Mammary epithelial cell (primary cell): ENCODE measurements at places on chromosomes 3 and 15. TPM values are rescaled to one million over a fixed set of nuclear protein-coding genes. Genes with fewer than 3 reads are reported as not detected.

DNA sequence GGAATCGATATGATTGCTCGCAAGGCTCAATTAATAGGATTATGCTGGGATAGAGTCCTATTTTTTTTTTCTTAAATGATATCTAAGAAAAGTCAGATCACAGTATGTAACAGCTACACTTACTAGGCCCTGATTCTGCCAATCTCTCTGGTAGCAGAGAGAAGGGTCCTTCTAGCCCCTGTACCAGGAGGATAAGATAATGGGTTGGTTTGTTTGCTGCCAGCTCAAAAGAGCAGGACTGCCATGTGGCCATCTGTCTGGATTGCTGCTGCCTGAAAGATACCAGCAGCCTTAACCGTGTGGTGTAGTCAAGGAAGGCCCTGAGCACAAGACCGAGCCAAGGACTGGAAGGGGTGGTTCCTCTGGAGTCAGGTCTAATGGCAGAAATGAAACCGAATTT lies 236.4 kb downstream of the KLF13 start:
- no peak for DNase-seq

DNA sequence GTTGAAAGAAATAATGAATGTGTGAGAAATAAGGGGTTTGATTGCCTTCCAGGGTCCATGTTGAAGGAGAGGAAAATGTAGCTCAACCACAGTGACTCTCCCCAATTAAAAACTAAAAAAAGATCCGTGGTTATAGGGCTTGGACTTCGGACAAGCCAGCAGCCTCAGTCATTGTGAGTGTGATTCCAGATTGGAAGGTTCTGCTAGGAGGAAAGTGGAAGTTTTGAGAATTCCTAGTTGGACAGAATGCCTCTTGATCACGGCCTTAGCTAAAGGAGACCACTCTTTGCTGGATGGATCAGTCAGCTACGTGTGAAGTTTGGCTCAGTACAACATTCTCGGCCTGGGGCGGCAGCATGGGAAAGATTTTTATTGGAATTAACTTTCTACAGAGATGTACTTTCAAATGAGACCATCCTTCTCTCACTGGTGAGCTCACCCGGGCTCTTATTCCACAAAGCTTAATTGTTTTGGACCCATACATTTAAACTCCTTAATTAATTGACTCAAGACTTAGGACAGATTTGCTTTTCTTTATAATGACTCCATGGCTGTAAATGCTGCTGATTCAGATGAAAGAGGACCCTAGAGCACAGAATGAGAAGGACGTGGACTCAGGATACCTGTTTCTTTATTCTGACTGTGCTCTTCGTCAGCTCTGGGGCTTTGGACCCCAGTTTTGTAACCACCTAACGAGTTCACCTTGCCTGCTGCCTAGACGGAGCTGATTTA lies 27.5 kb downstream of the FLNB start:
- DNase-seq = no peak

DNA sequence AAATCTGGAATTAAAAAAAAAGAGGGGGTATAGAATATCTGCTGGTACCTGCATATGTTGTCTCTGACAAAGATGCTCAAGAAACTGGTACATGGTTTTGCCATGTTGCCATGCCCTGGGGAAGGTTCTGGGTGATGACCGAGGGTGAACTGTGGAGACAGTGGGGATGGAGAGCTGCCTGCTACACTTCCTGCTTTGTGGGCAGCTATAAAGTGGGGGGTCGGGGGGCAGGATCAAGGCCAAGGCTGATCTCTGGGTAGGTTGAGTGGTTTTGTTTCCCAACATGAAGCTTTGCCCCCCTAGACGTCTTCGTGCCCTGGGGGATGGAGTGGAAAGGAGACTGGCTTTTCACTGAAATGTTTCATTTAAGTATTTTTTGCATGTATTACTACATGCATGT lies 74.6 kb downstream of the IQSEC1 start:
- DNase-seq = no peak

DNA sequence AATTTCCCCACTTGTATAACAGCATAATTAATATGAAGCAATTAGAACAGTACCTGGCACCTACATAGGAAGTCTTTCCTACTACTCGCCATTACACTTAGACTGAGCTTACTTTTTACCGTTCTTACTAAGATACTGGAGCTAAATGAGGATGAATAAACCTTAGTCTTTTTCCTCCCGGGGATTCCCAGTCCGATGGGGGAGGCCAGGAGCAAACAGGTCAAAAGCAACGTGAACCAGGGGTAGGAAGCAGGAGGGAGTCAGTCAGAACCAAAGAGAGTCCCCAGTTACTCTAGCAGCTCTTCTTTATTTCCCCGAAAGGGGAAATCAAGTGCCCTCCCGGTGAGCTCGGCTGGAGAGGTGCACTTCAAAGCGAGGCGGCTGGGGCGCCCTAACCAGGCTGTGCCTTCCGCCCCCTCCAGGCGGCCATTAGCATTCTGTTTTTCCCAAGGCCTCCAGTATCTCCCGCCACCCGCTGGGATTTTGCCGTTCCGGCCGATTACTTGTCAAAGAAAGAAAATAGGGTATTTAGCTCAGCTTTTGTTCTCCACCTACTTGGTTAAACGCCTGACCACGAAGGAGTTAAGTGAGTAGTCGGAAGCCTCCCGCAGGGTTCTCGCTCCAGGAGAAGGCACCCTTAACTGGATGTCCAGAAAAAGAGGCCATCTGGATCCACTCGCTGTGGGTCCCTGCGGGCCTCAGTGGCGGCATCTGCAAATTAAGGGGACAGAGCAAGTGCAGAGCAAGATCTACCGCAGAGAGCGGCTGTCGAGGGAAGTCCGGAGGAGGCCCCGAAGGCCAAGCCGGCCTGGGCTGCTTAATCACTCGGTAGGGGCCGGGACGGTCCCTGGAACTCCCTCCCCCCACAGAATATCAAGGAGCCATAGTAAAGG lies 6.3 kb upstream of the EOMES start:
- no peak for DNase-seq

MAP3K13 gene
- total RNA-seq = 21.5 TPM
